ENCODE measurements at places on chromosomes 16 and 17. TPM values are rescaled to one million over a fixed set of nuclear protein-coding genes. Genes with fewer than 3 reads are reported as not detected.

DNA sequence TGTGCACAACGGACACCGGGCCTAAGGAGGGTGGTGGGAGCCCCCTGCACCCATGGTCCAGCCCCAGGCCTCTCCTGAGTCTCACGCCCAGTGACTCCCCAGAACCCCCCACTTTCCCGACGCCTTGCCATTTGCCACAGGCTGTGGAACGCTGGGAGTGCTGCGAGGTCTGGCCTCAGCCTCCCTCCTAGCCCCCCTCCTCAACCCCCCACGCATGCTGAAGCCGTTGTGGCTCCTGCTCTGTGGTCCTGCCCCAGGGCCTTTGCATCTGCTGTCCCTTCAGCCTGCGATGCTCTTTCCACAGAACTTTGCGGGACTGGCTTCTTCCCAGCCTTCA, 226.0 kb upstream of the GSE1 start:
- no peak for DNase-seq

Gene PLCD3
- total RNA-seq = 146 TPM

DNA sequence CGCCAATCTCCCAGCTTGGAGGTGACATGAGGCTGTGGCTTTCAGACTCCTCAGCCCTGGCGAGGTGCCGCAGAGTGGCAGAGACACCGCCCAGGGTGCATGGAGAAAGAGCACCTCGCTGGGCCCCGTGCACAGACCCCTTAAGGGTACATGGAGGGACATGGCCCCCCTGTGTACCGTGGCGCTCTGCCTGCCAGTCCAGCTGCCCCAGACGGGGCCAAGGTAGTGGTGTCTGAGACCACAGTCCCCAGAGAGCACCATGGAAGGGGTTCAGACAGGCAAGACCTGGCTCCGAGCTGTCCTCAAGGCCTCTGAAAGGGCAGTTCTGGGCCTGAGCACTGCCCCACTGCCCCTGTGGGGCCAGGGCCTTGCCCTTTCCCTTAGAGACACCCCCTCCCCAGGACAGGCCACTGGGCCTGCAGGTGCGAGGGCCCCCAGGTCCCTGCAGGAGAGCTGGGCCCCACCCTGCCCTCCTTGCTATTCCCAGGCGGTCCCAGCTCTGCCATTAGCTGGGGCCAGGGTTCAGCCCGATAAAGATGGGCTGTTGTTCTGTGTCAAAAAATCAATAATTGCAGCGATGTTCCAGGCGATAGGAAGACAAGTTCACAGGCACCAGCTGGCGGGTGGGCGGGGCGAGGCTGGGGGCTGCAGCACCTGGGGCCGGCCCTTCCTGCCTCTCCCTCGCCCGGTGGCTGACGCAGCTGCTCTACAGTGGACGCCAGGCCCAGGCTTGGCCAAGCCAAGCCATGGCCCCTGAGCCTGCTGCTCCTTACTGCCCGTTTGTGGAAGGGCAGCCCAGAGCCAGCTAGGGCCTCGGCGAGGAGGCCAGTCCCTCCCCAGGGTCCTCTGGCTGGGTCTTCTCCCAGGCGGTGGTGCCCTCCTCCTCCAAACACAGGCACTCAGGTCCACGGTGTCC, 51.7 kb downstream of the ZFPM1 start:
- DNase-seq = no peak

Gene HSPB9
- not detected for total RNA-seq

Gene MGAT5B
- total RNA-seq = 0.23 TPM

Gene CD300A
- not detected for total RNA-seq

DNA sequence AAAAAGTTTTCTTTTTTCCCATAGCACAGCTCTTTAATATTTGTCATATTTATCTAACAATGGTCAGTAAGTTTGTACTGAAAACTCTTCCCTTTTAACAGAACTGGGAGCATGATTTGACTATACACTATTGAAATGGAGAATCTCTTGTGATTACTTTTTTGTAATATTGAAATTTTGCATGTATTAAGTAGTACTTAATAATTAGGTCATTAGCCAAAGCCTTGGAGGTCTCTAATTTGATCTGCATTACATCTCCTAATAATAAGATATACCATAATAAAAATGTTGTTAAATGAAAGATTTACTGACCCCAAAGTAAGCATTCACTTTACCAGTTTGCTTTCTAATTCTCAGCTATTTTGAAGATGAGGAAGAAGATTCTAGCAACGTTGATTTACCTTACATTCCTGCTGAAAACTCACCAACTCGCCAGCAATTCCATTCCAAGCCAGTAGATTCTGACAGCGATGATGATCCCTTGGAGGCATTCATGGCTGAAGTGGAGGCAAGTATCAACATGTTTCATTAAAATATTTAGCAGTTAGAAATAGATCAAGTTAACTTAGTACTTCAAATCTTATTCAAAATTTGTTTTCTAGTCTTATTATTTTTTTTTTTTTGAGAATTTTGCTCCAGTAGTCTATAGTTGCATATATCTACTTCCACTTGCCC, 18.2 kb downstream of the DDX42 start:
- DNase-seq = no peak

- DNase-seq = no peak
These were observed 101.0 kb upstream of the SHISA6 start for GRCh38 chr17:11140043-11140442.

DNA sequence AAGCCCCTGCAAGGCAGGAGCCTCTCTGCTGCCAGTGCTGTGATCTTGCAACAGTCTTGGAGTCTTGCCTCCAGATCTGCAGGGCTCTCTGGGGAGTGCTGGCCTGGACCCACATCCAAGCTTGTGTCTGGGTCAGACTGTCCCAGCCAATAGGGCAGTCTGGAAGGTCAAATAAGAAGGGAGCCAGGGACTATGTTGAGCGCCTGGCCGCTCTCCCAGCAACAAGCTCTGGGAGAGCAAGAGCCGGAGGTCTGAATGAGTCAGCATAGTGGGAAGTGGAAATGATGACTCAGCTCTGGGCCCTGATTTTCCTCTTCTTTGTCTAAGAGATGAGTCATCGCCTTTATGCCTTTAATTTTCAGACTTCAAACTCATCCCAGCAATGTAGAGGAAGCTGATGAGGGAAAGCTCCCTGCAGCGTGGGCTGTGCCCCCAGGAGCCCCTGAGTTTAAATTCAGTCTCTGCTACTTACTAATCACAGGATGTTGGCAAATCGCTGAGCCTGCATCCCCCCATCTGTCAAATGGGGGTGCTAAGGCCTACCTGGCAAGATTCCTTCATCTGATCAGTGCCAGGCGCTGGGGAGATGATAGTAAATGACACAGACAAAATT, 43.6 kb upstream of the HAPSTR1 start:
- peak; percentile 100 for DNase-seq

GRCh38 chr17:56658648-56659047, 65.1 kb downstream of the NOG start:
- no peak for DNase-seq

Gene SECTM1
- total RNA-seq = 139 TPM

Gene PPL
- 0.13 TPM for total RNA-seq

Gene ATP2A1
- total RNA-seq = 0.92 TPM

DNA sequence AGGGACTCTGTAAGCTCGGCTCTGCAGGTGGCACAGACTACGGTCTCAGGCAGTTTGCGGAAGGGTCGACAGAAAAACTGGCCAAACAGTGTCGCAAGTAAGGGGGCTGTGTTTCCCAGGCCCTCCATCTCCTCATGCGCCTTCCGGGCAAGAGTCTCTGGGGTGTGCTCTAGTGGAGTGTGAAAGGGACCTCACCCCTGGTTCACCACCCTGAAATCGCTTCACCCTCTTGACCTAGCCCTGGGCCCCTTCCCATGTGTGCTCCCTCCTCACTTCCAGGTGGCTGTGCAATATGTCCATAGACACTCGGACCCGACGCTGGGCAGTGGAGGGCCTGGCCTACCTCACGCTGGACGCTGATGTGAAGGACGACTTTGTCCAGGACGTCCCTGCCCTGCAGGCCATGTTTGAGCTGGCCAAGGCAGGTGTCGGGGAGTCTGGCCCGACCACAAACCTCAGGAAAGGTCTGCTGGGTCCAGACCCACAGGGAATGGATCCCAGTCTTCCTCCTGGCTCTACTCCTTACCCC, 22.3 kb downstream of the UNC45B start:
- no peak for DNase-seq

DNA sequence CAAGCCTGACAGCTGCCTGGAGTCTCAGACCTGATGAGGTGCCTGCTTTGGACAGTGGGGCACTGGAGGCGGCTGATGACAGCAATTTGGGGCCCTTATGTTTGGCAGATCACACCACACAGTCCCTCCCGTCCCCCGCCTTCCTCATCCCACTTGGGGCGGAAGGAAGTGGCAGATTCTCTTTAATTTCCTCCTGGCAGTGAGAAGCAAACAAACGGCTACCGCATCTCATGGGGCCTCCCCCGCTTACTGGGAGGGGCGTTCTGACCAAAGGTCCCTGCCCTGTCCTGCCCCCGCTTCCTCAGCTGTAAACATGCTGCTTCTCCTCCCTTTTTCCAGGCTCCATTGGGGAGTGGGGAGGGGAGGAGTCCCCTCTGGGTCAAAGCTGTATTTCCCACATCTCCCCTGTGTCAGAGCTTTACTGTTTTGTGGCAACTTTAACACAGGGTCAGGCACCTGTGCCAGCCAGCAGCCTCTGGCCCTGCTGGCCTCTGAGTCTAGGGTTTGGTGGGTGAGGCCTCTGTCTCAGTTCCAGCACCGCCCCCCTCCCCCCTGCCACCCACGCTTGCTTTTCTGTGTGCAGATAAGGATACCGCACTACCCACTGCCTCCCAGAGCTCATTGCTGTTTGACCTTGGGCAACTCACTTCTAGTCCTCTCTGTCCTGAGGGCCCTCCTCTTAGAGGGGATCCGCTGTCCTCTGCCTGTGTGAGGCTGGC, 5.4 kb upstream of the NFATC3 start:
- no peak for DNase-seq

- DNase-seq = no peak
These were observed at the start of gene USP43 for GRCh38 chr17:9644910-9645751. Gene USP43 (plus strand): TSS chr17:9645517. CDS start chr17:9645633, 116 bp downstream.

DNA sequence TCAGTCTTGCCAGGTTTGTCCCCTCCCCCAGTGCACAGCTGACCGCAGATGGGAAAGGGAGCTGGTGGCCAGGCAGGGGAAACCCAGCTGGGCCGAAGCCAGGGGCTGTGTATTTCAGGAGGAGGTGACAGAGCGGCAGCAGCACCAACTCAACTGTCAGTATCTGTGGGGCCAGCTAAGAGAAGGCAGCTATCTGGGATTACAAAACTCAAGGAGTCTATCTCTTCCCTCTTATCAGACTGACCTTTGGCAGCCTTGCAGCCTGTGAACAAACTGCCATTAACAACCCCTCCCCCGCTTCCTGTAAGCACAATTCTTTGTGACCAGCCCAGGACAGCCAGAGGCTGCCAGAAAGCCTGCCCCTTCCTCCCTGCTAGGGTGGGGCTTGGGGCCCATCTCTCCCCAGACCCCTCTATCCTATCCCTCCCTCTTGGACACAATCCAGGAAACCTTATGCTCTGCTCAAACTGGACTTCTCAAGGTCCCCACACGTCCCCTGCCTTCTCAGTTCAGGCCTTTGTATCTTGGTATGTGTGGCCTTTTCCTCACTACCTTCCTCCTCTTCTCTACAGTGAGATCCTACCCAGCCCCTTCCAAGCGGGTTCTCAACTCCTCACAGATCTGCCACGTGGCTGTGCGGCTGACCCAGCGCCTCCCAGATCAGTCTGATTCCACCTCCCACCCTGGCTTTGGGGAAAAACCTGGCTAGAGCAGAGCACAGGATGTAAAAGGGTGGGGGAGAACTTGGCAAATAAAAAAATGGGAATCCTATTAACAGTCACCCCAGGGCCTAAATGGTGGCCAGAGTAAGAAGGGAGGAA, 10.5 kb downstream of the ST3GAL2 start:
- peak; percentile 92 for DNase-seq

Gene CCDC200
- total RNA-seq = not detected

DNA sequence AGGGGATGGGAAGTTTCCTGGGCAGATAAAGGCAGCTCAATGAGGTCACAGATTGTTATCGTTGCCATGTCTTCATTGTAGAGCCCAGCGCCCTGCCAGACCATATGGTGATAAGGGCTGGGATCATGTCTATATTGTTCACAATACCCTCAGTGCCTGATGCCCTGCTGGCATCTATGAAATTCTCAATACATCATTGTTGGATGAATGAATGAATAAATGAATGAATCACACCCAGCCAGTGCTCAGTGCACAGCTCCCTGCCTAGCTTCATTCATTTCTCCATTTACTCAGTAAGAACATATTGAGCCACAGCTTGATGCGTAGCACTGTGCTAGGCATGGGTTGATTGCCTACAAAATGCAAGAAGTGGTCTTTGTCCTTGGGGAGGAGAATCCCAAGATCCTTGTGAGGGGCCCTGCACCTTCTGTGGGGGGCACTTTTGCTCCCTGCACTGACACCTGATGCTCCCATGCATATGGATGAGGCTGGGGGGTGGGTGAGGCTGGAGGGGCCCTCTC, 29.7 kb downstream of the MRC2 start:
- no peak for DNase-seq

GRCh38 chr17:3448059-3448665, 14.5 kb upstream of the OR1E2 start:
- no peak for DNase-seq

Gene TEKT3
- 0.06 TPM for total RNA-seq

GRCh38 chr16:51939378-51939871, 607.5 kb downstream of the TOX3 start:
- DNase-seq = no peak

- peak; percentile 94 for DNase-seq
These were observed 3.8 kb upstream of the TMEM100 start for GRCh38 chr17:55726440-55726839.

Gene IGF2BP1
- 5.6 TPM for total RNA-seq

Data from LHCN-M2 (cell line).